ENCODE measurements at places on chromosomes 5 and 9.

DNA sequence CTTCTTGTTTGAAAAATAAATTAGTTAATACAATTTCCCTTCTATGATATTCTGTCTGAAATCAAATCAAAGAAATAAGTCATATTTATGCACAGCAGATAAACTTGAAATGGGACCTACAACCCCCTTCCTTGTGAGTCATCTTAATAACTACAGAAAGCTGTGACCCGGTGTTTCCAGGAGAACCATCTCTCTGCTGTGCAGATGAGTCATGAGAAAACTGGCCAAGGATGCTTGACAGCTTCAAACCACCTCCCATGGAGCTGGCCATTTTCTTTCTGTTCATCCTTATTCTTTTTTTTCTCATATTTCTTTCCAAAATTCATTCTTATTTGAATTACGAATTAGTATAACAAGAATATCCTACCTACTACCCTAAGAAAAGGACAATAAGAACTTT, 43.4 kb upstream of the NR4A3 start:
- DNase-seq: no peak

GRCh38 chr9:81613002-81613812, 76.1 kb downstream of the TLE1 start:
- DNase-seq: no peak

DNA sequence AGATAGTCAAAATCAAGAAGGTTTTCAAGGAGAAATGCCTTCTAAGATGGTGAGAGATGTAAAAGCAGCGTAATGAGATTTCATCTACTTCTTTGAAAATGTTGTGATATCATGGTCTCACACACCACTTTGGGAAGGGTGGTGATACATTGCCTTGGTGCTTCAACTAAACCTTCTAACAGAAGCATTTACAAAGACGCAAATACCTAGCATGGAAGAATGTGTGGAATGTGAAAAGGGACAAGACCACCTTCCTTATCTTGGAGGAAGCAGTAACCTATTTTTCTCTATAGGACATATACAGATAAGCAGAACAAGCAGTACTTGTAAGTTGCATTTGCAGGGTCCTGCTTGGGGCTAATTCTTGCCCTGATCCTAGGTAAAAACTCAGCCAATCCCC, 38.8 kb downstream of the PCA3 start:
- DNase-seq: no peak

DNA sequence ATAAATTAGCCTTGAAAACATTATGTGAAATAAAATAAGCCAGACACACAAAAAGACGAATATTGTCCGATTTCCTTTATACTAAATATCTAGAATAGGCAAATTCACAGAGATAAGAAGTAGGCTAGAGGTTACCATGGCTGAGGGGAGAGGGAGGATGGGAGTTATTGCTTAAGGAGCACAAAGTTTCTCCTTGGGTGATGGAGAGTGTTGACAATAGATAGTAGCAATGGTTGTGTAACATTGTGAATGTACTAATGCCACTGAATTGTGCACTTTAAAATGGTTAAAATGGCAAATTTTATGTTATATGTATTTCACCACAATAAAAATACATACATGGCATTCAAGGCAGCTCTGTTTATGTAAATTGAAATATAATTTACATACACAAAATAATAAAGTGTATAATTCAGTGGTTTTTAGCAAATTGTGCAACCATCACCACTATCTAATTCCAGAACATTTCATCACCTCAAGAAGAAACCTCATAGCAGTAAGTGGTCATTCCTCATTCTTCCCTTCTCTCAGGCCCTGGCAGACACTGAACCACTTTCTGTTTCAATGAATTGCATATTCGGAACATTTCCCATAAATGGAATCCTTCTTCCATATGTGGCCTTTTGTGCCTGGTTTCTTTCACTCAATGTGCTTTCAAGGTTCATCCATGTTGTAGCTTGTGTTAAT, 59.2 kb downstream of the NDST1 start:
- no peak for DNase-seq

- peak; percentile 44 for DNase-seq
Observed at GRCh38 chr9:35675732-35676392, 2.1 kb downstream of the CA9 start.

DNA sequence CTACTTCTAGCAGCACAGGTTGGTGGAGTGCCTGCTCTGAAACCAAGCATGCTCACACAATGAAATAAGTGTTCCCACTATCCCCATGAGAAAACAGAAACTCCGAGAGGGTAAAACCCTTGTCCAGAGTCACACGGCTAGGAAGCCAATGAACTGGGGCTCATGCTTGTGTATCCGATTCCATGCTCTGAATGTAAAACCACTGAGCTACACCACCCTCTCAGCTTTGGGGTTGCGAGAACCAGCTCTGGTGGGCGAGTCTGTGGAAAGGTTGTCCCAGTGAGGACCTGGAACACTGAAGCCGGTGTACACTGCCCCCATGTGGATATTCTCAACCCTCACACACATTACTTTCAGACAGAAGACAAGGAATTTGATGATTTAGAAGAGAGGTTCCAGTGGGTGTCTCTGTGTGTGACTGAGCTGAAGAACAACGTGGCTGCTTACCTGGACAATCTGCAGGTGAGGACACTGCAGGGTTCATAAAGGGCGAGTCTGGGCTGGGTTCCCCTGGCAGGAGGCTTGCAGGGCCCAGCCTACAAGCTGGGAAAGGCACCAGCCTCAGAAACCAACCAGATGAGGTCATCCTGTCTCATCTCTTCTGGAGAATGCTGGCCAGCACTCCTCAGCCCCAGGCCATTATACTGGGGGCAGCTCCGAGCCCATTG, 37.4 kb downstream of the ARHGEF37 start:
- DNase-seq: peak; percentile 19

GRCh38 chr9:130320723-130321481, 55.3 kb downstream of the HMCN2 start:
- no peak for DNase-seq

- no peak for DNase-seq
Observed at GRCh38 chr5:126757713-126758357, 19.1 kb upstream of the LMNB1 start.

- DNase-seq: no peak
Observed at GRCh38 chr9:126239515-126239914, 87.1 kb upstream of the MVB12B start.

- DNase-seq: no peak
Observed at GRCh38 chr9:119044806-119045205, 324.4 kb downstream of the BRINP1 start.

DNA sequence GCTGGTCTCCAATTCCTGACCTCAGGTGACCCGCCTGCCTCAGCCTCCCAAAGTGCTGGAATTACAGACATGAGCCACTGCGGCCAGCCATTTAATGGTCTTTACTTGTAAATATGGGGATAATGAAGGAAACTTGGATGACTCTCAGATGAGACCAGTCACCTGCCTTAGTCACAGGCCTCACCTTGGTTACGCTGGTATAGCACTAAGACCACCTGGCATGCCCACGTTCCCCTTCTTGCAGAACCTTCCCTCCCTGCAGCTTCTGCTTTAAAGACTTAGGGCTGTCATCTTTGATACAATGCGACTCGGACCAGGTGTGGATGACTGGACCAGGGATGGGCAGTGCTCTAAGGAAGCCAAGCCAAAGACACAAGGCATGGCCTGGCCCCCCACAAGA, 629.9 kb downstream of the CCDC171 start:
- DNase-seq: no peak

- peak; percentile 13 for DNase-seq
Observed at GRCh38 chr5:74767579-74767913, 497 bp downstream of the NSA2 start.

- no peak for DNase-seq
Observed at GRCh38 chr9:136983167-136983566, 374 bp downstream of the LCNL1 start.

DNA sequence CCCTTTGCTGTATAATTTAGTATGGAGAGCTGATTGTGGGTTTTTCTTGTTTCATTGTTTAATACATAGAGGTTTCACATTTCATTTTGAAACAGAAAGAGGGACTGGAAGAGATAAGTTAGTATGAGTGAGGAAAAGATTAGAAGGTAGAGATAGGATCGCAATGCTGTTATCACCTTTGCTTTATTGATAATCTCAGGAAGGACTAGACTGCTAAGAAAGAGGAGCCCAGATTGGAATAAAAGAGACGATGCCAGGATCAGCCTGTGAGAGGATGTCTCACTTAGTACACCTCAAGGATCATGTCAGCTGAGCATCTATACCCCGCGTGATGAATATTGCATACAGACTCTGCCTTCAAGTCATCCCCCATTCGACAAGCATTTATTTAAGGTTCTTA, 178.0 kb upstream of the DMAC1 start:
- no peak for DNase-seq

DNA sequence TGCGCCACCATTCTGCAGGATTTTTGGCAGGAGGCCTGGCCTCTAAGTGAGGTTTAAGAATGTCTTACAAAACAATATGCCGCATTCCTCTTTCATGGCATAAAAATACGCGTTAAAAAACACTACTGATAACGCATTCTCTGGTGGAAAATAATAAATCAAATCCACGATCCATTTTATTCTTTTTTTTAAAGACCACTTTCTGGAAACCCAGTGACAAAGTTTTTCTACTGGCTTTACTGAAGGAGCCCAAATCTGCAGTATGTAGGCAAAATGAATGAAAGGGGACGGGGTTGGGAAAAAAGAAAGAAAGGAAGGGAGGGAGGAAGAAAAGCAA, 2.0 kb downstream of the SV2C start:
- DNase-seq: no peak

DNA sequence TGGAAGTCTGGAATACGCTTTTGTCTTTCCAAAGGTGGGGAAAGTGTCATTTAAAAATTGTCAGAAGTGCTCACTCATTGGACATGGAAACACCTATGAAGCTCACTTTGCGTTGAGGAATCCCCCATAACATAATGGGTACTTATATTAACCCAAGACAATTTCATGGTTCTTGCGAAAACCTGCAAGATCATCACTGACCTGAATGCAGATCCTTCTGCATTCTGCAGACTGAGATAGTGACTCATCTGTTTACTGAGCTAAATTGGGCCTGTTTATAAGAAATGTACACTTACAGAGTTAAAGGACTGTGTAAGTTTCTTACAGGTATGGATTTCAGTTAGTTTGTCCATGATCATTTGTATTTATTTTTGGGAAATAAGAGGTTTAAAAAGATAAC, 153.0 kb downstream of the HMHB1 start:
- DNase-seq: no peak

DNA sequence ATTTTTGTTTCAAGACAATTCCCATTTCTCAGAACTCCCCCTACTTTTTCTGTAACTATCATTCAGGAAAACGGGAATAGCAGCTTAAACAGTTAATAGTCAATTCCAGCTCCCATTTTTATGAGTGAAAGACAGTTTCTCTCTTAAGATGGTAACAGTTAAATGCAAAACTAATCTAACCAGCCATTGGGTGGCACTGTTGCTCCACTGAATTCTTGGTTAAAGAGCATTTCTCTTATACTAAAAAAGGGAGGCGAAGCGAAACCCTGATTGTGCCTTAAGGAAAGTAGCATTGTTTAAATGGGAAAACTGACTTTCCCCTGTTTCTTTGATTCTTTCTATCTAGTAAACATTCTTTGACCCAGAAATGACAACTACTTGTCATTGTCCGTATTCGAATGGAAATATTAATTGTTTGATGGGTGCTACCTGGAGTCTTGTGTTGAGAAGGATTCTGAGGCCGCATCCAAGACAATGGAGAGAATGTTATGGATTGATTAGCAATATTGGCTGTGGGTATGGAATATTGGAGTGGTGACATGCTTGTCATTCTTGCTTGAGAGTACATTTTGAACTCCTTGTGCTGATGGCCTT, 507.8 kb downstream of the MAT2B start:
- DNase-seq: no peak

DNA sequence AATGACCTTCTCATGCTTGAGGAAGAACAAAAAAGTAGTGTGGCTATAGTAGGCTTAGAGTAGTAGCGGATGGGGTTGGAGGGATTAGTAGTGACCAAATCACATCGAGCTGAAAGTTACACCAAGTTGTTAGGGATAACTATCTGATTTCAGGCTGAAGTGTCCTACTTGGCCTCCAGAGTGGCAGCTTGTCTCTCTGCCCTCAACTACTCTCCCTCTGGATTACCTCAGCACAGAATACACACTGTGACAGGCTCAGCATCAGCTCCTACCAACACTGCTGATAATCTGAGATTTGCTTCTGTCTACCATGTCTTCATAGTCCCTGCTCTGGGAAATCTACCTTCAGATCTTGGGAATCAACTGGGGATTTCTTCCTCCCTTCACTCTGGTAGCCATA, 714.6 kb upstream of the GRAMD2B start:
- no peak for DNase-seq

- no peak for DNase-seq
Observed at GRCh38 chr9:626596-626995, 214.9 kb upstream of the DMRT1 start.

GRCh38 chr9:121900163-121900562, 192.9 kb downstream of the TTLL11 start:
- no peak for DNase-seq

GRCh38 chr5:88842784-88843183, 40.2 kb downstream of the MEF2C start:
- no peak for DNase-seq

DNA sequence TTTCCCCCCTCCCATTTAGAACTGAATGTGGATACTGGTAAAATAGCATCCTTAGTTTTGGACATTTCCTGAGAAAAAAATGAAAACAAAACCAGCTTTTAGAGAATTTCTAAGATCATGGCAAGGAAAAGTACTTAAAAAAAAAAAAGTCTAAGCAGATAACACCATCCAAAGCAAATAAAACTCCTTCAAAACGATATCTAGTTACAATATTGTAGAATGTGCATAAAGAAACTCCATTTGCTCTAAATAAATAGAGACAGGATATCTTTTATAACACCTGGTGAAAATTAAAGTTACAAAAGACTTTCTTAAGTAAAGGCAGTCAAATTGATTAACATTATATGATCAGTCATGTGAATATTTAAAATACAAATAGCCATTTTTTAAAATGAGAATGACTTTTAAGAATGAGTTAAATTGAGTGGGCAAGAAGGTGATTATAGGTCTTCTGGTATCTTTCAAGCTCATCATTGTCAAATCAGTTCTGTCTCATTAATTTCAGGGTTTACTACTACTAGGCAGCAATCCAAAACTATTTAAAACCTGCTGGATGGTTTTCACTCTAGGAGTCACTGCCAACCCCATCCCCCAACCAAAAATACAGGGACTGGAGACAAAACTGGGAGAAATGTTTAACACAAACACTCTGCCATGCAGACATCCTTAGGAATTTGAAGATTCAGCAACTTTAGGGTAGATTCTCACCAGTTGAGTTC, 382.6 kb downstream of the ADGRV1 start:
- no peak for DNase-seq

- no peak for DNase-seq
Observed at GRCh38 chr9:128913048-128913900, 7.5 kb upstream of the PHYHD1 start.

- DNase-seq: no peak
Observed at GRCh38 chr5:74162524-74162923, 478.0 kb downstream of the ENC1 start.

DNA sequence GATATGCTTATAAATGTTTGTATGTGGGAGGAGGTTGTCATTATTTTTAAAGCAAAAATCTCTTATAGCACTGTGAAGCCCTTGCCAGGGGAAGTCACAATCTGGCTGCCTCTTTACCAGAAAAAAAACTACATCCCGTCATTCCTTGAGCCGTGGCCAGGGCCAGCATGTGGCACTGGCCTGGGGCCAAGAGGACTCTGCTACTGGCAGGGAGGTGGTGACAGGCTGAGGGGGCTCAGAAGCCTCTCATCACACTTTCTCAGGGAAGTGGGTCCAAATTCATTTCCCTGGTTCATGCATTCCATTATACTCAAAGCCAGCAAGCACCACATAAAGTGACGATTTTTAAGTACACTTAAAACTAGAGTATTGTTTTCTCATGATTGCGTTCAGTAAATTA, 457.3 kb downstream of the ZNF608 start:
- no peak for DNase-seq

Measured in activated naive CD4-positive, alpha-beta T cell treated with anti-CD3 and anti-CD28 coated beads, Interleukin-2, amount 50 U/mL, for 16 hours (primary cell).